Anterior cingulate cortex (tissue), 58 donors: ENCODE measurements at places on chromosomes 7 and 10.
A peak's percentile ranks its signal among the peaks of the same experiment; 100 is the strongest.

DNA sequence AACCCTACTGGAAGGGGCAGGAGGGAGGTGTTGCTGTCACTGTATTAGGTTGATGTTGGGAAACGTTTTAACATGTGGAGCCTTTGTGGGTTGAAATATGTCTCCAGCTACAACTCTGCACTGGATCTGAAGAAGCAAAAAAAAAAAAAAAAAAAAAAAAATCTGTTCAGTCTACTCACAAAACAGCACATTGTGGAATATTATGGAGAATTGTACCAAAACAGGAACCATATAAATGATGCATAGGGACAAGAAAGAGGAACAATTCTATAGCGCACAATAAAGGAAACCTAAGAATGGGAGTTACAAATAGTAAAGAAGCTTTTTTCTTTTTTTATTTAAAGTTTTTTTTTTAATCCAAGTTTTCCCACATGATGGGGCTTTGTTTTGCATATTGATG is 63.8 kb downstream of the CCSER2 start:
- no peak for DNase-seq

DNA sequence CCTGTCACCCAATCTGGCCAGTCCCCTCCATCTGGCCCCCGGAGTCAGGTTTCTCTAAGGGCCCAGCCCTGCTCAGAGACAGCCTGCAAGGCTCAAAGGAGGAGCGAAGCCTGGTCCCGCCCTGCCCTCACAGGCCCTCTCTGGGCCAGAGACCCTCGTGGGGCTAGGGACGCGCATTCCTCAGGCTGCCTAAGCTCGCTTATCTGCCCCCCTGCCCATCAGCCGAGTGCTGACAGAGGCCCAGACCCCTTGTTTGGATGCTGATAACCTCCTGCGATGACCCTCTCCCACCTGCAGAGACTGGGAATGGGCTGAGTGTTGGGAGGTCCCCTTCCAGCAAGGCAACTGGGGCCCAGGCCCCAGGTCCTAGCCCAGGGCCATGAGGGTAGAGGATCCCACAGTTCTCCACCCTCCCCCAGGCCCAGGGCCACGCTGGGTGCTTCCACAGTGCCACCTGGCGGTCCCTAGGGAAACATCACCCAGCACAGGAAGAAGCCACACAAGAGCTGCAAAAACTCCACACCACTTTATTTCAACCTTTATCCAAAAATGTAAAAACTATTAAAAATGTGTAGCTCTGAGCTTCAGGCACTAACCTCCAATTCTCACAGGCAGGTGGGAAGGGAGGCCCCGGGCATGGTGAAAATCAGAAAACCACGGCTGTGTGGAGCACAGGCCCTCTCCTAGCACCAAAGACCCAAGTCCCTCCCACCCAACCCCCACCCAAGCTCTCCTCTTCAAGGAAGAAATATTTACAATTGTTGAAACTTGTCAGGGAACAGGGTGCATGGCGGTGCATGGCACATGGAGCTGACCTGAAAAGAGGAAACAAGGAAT is 2.2 kb downstream of the NPM3 start:
- peak; percentile 47 for DNase-seq

GRCh38 chr7:89687211-89687610 is 467.1 kb upstream of the STEAP1 start:
- no peak for DNase-seq

DNA sequence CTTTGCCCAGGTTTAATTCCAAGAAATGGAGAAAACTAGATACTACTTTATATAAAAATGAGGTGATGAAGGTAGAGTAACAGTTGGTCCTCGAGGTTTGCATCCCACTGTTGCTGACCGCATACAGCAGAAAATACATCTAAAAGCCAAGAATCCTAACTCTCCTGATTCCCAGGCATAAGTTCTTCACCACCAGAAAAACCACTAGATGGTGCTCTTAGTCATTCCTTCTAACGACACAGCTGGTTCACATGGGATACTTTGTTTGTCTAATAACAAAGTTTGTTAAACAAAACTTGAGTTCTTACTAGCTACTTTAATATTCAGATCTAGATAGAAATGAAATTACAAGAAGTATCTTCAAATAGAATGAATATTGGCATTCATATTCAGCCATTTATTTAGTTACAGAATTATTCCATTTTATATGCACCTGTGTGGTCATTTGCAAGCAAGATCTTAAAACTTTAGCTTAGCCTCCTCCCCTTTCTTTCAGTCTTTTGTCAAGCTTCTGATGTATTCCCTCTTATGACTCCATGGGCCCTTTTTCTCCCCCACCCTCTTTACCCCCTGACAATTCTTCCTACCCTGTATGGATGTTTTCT is 54.1 kb upstream of the CYP26C1 start:
- DNase-seq: peak; percentile 5

DNA sequence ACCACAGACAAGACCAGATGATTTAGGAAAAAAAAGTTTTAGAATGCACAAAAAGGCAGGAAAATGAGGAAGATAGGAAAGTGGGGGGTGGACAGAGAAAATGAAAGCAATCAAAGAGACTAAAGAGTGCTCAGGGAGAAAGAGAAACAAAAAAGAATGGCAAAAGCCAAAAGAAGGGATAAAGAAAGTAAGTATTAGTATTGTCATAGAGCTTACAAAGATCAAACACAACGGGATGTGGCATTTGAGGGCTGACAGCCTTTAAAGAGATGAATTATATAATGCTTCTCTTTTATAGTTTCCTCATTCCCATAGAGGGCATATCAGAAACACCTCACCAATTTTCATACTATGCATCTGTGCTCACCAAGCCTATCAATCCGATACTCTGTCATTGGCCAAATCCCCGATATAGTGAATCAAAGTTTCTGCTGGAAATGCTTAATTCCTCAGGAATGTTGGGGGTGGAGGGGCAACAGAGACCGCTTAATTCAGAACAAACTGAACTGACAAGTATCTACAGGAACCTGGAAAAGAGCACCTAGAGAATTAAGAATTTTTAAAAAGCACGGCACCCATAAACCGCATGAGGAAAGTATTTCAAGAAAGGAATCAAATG is 2.7 kb downstream of the COG5 start:
- no peak for DNase-seq

GRCh38 chr7:41333511-41333910 is 369.4 kb downstream of the INHBA start:
- DNase-seq: no peak
